T-cell (primary cell): ENCODE measurements at places on chromosomes 7 and 10.
A peak's percentile ranks its signal among the peaks of the same experiment; 100 is the strongest.

- no peaks in the 10 kb centered on the region for H3K36me3 ChIP-seq
- no peak for DNase-seq
- H3K4me1 ChIP-seq = no peaks in the 10 kb centered on the region
- H3K27me3 ChIP-seq = no peaks in the 10 kb centered on the region
- no peak overlapping the region for H3K27ac ChIP-seq
- H3K4me3 ChIP-seq = no peak overlapping the region
These were observed 139.3 kb upstream of the COBL start for GRCh38 chr7:51455948-51456347.

DNA sequence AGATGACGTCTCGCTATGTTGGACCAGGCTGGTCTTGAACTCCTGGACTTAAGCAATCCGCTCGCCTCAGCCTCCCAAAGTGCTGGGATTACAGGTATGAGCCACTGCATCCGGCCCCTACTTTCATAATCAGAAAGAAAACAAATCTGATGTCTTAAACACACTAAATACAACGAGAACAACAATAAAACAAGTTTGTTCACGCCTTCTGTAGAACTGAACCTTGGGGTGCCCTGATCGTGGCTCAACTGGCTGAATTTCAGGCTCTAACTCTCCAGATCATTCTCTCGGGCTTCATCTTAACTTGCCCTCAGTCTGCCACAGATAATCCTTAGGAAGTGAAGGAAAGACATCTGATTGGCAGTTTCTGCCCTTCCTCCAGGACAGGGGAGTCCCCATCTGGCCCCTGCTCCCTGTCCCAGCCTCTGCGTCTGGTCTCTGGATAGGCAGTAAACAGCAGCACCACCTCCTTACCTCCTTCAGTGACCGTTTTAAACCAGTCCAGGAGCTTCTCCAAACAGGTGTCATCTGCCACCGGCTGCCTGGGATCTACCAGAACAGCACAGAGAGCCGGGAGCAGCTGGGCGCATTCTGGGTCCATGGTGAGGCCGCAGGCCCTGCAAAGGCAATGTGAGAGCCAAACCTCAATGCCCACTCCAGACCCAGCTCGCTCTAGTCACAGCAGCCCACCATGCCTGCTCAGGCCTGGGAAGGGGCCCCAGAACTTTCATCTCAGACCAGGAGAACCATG lies 1.3 kb downstream of the BRAT1 start:
- H3K27ac ChIP-seq = no peak overlapping the region
- DNase-seq = no peak
- H3K27me3 ChIP-seq = no peaks in the 10 kb centered on the region
- H3K4me3 ChIP-seq = peak overlapping the region; percentile 94
- H3K4me1 ChIP-seq = peaks cover 15% of the 10 kb centered on the region

DNA sequence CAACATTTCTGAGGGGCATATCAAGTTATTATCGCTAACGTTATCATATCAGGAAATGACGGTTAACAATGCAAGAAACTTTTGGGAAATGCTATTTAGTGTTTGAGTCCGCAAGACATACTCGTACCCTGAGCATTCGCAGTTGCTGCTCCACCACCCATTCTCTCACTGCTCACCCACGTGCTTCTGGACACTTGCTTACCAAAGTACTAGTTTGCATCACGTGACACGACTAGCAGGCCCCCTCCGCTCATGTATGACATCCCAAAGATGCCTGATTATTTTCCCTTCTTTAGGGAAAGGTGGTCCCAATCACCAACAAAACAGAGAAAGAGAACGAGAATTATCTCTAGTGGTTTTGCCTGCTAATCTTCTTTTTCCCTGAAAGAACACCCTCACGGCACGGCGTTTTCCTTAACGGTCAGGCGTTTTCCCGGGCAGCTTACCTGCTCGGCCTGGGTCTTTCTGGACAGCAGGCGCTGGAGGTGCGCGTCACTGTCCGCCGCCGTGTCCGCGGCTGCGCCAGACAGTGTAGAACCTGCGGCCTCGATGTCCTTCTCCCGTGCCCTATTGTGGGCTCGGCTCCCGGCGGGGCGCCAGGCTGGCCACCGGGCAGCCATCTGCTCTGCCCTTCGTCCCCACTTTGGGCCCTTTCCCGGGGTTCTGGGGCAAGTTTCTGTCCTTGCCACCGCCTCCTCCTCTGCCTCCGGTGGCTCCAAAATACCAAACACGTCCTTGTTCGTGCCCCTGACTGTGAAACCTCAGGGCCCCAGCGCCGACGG lies at the start of gene SUPV3L1:
Gene SUPV3L1, plus strand, starts transcription at position 492 of the 782 bp plus-strand sequence. Its CDS starts 58 bp downstream, at position 550.
- H3K36me3 ChIP-seq = peaks cover 12% of the 10 kb centered on the region
- peak; percentile 78 for DNase-seq
- peaks cover 12% of the 10 kb centered on the region for H3K4me1 ChIP-seq
- peak within 1 kb of the TSS; percentile 93 for H3K4me3 ChIP-seq
- H3K27me3 ChIP-seq = no peaks in the 10 kb centered on the region

DNA sequence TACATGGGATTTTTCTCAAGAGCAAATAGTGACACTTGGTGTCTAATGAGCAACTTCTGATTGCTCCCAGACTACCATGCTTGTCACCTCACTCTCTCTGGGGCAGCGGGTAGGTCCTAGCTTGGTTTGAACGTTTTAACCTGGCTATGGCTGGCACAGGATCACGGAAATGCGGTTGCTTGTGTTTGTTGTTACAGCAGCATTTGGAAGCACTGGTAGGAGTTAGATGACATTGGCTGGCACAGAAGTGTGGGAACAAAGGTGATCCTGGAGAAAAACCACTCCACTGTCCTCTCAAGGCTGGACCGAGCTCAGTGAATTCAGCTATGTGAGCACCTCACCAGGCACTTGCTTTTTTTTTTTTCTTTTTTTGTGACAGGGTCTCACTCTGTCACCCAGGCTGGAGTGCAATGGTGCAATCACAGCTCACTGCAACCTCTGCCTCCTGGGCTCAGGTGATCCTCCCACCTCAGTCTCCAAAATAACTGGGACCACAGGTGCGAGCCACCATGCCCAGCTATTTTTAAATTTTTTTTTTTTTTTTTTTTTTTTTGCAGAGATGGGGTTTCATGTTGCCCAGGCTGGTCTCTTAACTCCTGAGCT lies 3.5 kb upstream of the PFKFB3 start:
- H3K36me3 ChIP-seq = no peaks in the 10 kb centered on the region
- no peak for DNase-seq
- H3K27ac ChIP-seq = no peak overlapping the region
- H3K4me1 ChIP-seq = peaks cover 23% of the 10 kb centered on the region
- H3K27me3 ChIP-seq = no peaks in the 10 kb centered on the region

- H3K36me3 ChIP-seq = peaks cover 29% of the 10 kb centered on the region
- H3K27me3 ChIP-seq = no peaks in the 10 kb centered on the region
- no peak overlapping the region for H3K27ac ChIP-seq
- H3K4me1 ChIP-seq = no peaks in the 10 kb centered on the region
- no peak overlapping the region for H3K4me3 ChIP-seq
- DNase-seq = no peak
These were observed 23.2 kb downstream of the PLAC9 start for GRCh38 chr10:80155696-80156215.
